Stimulated activated CD4-positive, alpha-beta T cell treated with anti-CD3 and anti-CD28 coated beads, Interleukin-1b, Interleukin-23, amount 100 ng/mL, for 1 hour (primary cell): ENCODE measurements at places on chromosomes 12 and 14.

DNA sequence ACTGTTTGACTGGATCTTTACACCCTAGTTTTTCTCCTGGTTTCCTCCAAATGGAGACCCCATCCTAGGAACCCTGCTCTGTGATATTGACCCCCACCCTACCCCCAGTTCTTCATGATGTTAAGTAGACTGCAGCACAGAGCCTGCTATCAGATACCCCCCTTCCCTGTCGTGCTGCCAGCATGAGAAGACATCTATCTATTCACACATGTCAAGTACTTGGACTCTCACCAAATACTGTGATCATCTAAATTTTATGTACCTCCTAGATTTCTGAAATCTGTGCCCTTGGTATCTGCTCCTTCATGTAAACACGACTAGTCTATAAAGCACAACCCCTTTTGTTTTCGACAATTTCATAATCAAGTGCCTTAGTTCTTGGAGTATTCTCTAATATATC lies 38.9 kb downstream of the FERMT2 start:
- DNase-seq: no peak

- DNase-seq: no peak
These were observed 153.6 kb upstream of the TMCC3 start for GRCh38 chr12:94803939-94804338.

DNA sequence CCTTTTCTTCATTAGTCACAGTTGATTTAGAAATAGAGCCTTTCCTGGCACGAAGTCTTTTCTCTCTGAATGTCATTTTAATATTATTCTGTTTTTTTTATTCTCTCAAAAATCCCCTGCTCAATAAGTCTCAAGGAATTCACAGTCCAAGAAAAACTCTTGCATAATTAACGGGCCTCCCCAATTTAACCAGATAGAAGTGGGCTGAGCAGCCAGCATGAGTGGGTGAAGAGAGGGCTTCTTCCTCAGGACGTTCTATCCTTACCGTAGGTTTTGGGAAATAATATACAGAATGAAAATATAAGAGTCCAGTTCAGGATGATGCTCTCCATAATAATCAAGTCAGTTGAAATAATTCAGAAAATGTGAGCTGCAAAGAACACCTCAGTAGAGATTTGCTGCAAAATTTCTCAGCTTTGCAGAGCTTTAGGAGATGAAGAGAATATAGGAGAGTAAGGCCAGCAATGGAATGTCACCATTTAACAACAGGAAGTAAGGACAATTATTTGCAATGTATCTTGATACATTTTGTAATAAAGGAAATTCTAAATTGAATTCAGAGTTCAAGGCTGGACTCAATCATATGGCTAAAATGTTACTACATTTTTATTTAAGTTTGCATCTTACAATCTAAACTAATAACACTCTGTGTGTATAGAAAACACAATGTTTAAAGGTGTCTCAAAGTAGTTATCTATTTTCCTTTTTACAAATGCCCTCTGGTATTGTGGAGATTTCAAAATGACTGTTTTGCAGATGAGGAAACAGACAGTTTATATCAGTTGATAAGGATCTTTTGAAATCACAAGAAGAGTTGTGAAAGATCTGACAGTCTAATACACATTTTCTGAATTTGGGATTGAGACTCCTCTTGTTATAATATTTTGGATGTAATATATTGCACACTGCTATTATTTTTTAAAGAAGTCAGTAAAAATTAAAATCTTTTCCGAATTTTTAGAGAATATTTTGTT lies 1724.1 kb upstream of the SEL1L start:
- DNase-seq: no peak

GRCh38 chr14:89720076-89720687 lies 234.3 kb downstream of the EFCAB11 start:
- no peak for DNase-seq

GRCh38 chr12:120194534-120195395 lies at the start of gene GCN1:
Gene GCN1, minus strand, starts transcription at chr12:120194715. Its CDS starts 18 bp downstream, at chr12:120194697.
- peak; percentile 84 for DNase-seq

GRCh38 chr14:51576879-51577278 lies 74.8 kb upstream of the FRMD6 start:
- no peak for DNase-seq

GRCh38 chr14:99174770-99175319 lies 97.2 kb downstream of the BCL11B start:
- DNase-seq: no peak

- DNase-seq: no peak
These were observed 53.8 kb downstream of the GXYLT1 start for GRCh38 chr12:42090899-42091298.

- no peak for DNase-seq
These were observed 19.2 kb downstream of the VDR start for GRCh38 chr12:47885566-47885965.

GRCh38 chr14:21011136-21011535 lies 12.0 kb downstream of the SLC39A2 start:
- DNase-seq: no peak

DNA sequence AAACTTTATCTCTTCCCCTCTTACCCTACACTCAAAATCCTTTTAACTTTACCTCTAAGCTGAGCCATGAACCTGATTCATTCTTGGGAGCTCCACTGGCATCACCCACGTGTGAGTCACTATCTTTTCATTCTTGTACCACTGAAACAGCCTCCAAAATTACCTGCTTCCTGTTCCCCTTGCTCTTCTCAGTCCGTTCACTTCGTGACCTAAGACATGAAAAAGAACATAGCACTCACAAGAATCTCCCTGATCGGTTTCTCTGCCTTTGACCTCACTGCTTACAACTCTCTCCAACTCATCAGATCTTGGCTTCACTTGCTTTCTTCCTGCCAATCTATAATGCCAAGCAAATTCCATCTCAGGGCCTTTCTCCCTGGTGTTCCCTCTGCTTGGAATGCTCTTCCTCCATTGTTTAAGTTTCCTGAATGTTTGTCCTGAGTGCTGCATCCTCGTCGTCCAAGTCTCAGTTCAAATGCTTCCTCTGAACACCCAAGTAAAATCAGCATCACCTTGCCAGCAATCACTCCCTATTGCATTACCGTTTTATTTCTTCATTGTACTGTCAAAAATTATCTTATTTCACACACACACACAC lies 9.2 kb downstream of the GLIPR1 start:
- no peak for DNase-seq

GRCh38 chr12:120264086-120264903 lies 1.2 kb downstream of the PXN start:
- no peak for DNase-seq

DNA sequence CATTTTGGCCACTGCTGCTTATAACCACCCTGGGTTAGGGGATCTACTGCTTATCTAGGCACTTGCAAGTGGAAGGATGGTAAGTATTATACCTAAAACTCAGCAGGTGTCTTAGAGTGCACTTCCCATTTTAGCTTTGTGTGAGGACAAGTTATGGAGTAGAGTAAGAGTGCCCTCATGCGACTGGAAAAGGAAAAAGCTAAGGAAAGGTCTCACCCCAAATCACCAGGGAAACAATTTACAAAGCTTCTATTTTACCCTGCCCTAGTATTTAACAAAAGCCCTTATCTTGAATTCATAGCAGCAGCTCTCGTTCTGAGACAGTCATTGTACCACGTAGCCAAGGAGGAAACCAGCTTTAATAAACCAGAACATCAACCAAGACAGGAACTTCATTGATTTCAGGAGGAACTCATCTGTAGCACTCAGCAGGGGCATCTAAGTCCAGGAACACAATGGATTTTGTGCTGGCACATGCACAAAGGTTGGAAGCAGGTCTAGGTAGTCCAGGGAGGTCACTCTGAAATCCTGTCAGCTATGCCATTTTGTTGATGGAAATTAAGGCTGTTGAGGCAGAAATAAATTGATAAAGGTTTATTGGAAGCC lies 2.9 kb downstream of the RDH12 start:
- no peak for DNase-seq

- no peak for DNase-seq
These were observed 21.1 kb upstream of the KCNA5 start for GRCh38 chr12:5022465-5023061.

GRCh38 chr12:102061096-102061559 lies 663 bp downstream of the WASHC3 start:
- DNase-seq: no peak
